HT-29 (cell line): ENCODE measurements at places on chromosomes 1 and 21. TPM values are rescaled to one million over a fixed set of nuclear protein-coding genes. Genes with fewer than 3 reads are reported as not detected.

Gene CNR2
- not detected in 2 replicates for total RNA-seq

Gene SLC5A9
- total RNA-seq, result 0.91 and 2.3 TPM in 2 replicates

Gene CATSPERE
- total RNA-seq, result not detected in 2 replicates

Gene ZNF648
- not detected in 2 replicates for total RNA-seq
